ENCODE measurements at places on chromosomes 4 and X.

- no peak for DNase-seq
These were observed 124.5 kb downstream of the NHS start for GRCh38 chrX:17499512-17499911.

DNA sequence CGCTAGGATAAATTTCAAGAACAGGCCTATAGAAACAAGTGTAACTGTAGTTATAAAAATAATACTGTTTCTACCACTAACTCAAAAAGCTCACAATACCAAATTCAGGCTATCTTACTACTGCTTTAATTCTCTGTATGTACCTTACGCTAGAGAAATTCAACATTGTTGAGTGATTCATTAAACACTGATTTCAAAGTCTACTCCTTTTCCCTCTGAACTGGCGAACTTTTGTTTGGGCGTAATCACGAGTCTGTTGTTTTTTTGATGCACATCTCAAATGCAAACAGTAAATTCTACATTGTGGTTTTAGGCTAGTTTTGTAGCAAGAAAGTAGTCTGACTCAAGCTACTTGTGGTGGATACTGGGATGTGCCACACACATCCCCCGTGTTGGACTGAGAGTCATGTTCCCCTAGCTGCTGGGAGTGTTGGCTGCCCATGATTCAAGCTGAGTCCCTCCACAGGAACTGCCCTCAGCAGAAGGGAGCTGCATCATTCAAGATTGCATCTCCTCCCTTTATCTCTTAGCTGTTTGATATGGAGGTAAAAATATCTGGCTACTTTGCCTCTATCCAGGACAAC is 406.1 kb downstream of the RAPGEF2 start:
- DNase-seq: no peak

GRCh38 chrX:13283512-13283911 is 36.3 kb downstream of the ATXN3L start:
- DNase-seq: no peak

GRCh38 chrX:37776283-37776986 is 3.4 kb upstream of the CYBB start:
- DNase-seq: no peak

- DNase-seq: no peak
These were observed 56.2 kb downstream of the SPATA18 start for GRCh38 chr4:52107336-52107735.

- no peak for DNase-seq
These were observed 74.2 kb downstream of the KIT start for GRCh38 chr4:54731976-54732375.

GRCh38 chr4:121697564-121697963 is 784 bp upstream of the ANXA5 start:
- no peak for DNase-seq

DNA sequence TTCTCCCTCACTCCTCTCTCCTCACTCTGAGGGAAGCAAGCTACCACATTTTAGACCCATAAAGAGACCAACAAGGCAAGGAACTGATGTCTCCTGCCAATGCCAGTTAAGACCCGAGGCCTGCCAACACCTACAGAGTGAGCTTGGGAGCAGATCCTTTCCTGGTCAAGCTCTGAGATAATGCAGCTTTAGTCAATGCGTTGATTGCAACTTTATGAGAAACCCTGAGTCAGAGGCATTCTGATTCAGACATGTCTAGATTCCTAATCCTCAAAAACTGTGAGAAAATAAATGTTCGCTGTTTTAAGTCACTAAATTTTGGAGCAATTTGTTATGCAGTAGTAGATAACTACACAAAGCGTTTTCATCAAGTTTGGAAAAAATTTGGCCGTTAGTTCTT is 115.5 kb downstream of the JADE1 start:
- DNase-seq: no peak

DNA sequence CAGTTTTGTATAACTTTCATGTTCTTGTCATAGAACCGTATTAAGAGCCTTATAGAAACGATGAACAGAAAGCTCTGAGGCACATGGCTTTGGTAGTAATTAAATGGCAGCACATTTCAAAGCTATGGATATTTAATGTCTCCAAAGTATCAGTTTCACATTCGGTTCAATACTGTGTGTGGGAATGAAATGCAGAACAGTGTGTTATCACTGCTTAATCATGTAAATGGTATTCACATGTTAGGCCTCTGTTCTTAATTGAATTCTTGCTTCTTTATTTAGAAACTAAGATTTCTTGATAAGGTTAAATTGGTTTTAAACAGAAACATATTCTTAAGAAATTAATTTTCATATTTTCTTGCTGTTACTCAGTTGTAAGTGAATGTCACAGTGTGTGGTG is 701.0 kb upstream of the PITX2 start:
- DNase-seq: no peak

DNA sequence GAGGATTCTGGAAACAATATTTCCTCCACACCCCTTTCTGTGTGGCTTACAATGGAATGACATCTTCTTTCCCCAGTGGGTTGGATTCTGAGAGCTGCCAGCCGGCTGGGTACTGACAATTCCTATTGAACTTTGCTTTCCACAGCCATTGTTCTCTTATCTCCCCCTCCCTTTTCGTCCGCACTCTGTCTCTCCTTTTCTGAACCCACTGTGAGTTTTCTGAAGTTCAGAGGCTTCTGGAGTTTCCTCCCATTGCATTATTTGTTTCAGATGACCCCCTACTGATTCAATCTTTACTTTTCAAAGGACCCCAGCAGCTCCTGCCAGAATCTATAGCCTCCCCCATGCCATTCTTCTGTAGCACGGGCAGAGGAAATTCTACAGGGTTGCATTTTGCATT is 10.4 kb downstream of the SMPX start:
- no peak for DNase-seq

- DNase-seq: no peak
These were observed 37.8 kb downstream of the CNKSR2 start for GRCh38 chrX:21412029-21412428.

DNA sequence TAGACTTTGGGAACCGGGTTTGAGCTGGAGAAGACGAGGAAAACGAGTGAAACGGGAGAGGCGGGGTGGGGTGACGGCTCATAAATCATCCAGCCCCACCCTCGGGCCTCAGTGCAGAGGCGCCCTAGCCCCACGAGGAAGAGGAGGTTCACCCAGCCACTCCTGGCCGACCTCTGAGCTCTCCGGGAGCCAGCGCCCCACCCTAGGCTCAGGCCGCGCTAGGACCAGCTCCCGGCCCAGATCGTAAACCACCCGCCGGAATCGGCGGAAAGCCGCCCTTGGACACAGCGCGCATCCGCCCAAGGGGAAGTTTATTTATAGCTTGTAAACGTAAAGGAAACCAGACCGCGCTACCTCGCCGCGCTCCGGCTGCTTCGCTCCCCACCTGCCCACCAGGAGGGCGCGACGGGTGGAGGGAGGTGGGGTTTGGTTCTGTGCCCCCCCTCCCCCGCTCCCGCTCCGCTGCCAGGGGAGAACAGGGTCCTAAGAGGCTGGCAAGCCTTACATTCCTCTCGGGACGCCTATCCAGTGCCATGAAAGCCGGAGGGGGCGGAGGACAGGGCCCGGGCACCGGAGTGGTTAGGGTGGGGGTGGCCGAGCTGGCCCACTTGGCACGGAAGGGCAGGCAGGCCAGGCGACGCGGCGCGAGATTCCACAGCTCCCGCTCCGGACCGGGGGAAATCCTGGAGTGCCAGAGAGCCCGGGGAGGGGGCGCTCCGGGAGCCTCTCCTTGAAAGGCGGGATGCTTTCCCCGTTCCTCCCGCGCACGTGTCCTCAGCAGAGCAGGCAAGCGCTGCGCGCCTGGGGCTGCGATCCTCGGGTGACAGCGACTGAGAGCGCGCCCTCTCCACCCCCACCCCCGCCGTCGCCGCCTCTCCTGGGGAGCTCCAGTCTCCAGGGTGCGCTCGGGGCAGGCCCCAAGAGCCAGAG is 84.2 kb downstream of the BCOR start:
- DNase-seq: peak; percentile 55

DNA sequence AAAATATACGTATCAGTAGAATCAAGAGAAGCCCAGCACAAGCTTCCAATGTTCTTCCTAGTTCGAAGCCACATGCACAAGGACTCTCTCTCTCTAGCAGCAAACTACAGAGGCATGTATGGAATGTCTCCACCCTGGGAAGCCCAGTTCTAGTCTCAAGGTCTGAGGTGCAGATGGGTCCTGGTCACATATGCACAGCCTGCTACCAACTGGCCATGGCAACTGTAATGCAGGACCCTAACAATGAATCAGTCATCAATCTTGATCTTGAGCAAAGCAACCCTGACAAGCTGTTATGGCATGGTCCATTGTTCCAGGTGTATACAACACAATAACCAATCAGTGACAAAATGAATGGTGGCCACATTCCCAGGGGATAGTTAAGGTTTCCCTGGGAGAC is 55.8 kb downstream of the MBNL3 start:
- DNase-seq: no peak

GRCh38 chr4:8859550-8860095 is 12.0 kb downstream of the HMX1 start:
- DNase-seq: no peak

Data from foreskin melanocyte (primary cell).